CD4-positive, alpha-beta T cell (primary cell): ENCODE measurements at places on chromosomes 5 and 9.

DNA sequence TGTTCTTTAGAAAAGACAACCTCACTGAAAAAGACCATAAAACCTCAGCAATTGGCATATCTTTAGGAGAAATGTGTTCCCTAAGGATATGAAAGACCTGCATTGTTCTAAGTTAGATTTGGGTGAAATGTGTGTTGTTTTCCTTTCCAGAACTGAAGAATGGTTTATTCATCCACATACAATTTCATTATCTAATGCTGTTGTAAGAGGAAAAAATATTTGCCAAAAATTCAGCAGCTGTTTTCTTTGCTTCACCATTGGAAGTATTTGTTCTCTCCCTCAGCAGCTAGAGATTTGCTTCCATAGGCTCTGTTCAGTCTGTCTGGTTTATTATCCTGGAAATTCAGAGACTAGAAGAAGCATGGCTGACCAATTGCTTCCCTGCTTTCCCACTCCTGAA, 150.9 kb downstream of the ISOC1 start:
- H3K27me3 ChIP-seq = no peaks in the 10 kb centered on the region
- no peaks in the 10 kb centered on the region for H3K4me1 ChIP-seq
- H3K36me3 ChIP-seq = no peaks in the 10 kb centered on the region
- H3K4me3 ChIP-seq = no peak overlapping the region
- no peak overlapping the region for H3K27ac ChIP-seq

GRCh38 chr5:32975656-32976375, 264.7 kb downstream of the NPR3 start:
- H3K4me1 ChIP-seq = no peaks in the 10 kb centered on the region
- no peak for DNase-seq
- no peak overlapping the region for H3K4me3 ChIP-seq
- no peaks in the 10 kb centered on the region for H3K27me3 ChIP-seq
- H3K27ac ChIP-seq = no peak overlapping the region

DNA sequence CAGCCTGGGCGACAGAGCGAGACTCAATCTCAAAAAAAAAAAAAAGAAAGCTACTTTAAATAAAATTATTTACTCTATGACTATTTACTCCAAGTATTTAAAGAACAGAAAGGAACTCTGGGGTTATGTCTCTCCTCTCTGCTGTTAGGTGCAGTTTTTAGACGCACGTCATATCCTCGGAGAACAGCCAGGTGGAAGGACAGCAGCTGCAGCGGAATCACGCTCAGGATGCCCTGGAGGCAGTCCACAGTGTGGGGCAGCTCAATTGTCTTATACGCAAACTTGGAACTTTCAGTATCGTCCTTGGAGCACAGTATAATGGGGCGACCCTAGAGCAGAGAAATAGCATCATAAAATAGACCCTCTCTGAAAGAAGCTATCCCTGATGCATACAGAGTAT, 10.4 kb upstream of the MAPK9 start:
- no peak for DNase-seq
- H3K27me3 ChIP-seq = no peaks in the 10 kb centered on the region
- no peak overlapping the region for H3K4me3 ChIP-seq
- H3K36me3 ChIP-seq = no peaks in the 10 kb centered on the region
- H3K27ac ChIP-seq = no peak overlapping the region
- no peaks in the 10 kb centered on the region for H3K4me1 ChIP-seq

GRCh38 chr5:61389609-61390008, 57.6 kb downstream of the ZSWIM6 start:
- peaks cover 4% of the 10 kb centered on the region for H3K36me3 ChIP-seq
- no peak overlapping the region for H3K4me3 ChIP-seq
- no peaks in the 10 kb centered on the region for H3K27me3 ChIP-seq
- no peaks in the 10 kb centered on the region for H3K4me1 ChIP-seq
- no peak for DNase-seq

- H3K27ac ChIP-seq = no peak overlapping the region
- no peaks in the 10 kb centered on the region for H3K4me1 ChIP-seq
- DNase-seq = no peak
- H3K4me3 ChIP-seq = no peak overlapping the region
- no peaks in the 10 kb centered on the region for H3K27me3 ChIP-seq
- H3K36me3 ChIP-seq = no peaks in the 10 kb centered on the region
Measured at GRCh38 chr5:15080219-15080618, 208.6 kb upstream of the ANKH start.

DNA sequence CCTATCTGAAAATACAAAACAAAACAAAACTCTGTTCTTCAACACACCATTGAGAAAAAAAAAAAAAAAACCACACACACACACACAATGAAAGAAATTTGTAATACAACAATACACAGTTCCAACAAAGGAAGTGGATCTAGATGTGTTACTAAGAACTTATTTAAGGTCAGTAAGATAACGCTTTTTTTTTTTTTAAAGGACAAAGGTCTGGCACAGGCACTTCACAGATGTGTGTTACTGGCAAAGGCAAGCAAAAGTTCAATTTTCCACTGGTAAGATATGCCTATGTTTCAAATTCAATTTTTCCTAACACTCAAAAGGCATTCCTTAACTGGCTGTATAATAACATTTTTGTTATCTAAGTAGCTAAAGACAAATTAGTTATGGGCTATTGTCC, 3.6 kb downstream of the RFK start:
- peaks cover 25% of the 10 kb centered on the region for H3K4me1 ChIP-seq
- H3K36me3 ChIP-seq = peaks cover 30% of the 10 kb centered on the region
- no peak overlapping the region for H3K27ac ChIP-seq

DNA sequence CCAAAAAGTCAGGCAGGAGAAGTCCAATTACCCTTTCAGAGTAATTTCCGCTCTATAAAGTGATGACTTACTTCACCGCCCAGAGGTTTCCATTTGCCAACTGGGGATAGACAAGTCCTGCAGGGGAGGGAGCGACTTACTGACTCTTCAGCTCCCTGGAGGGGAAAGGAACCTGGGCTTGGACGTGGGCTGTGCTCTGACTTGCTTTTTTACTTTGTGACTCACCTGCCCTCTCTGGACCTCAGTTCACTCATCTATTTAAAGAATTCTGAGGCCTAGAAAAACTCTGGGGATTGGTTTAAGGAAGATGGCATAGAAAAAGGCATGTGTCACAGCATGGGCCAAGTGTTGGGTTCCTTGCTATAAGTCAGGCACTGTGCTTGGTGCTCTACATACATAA, 180.4 kb upstream of the TRIM32 start:
- no peak overlapping the region for H3K27ac ChIP-seq
- no peak overlapping the region for H3K4me3 ChIP-seq

GRCh38 chr5:74212336-74212735, 428.2 kb downstream of the ENC1 start:
- no peaks in the 10 kb centered on the region for H3K4me1 ChIP-seq
- no peak overlapping the region for H3K27ac ChIP-seq
- H3K27me3 ChIP-seq = no peaks in the 10 kb centered on the region
- no peak for DNase-seq
- H3K36me3 ChIP-seq = no peaks in the 10 kb centered on the region

DNA sequence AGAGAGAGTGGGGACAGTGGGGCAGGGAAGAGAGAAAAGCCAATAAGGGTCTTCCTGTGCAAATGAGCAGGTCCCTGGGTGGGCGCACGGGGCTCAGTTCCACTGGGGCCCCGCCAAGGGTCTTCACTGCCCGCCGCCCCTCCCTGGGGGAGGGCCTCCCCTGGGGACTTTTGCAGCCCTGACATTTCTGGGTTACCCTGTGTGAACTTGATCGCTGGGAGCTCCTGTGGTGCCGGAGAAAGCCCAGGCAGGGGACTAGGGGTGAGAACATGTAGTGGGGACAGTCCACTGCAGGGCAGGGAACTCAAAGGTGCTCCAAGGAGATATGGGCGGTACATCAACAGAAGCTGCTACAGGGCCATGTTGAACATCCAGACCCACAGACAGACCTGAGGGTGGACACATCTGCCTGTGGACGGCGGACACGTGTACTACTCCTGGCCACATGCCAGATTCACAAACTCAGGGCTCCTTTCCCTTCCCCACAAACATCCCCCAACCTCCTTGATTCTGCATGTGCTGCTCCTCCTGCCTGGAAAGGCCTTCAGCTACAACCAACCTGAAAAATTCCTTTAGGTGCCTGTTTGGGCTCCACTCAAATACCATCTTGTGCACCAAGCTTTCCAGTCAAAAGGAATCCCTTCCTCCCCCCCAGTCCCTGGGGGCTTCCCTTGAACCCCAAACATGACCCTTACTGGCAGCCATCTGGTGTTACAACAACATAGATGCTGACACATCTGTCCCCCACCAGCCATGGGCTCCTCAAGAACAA, 43.0 kb upstream of the NEK6 start:
- H3K4me3 ChIP-seq = no peak overlapping the region
- no peak overlapping the region for H3K27ac ChIP-seq
- H3K36me3 ChIP-seq = no peaks in the 10 kb centered on the region
- H3K27me3 ChIP-seq = no peaks in the 10 kb centered on the region

DNA sequence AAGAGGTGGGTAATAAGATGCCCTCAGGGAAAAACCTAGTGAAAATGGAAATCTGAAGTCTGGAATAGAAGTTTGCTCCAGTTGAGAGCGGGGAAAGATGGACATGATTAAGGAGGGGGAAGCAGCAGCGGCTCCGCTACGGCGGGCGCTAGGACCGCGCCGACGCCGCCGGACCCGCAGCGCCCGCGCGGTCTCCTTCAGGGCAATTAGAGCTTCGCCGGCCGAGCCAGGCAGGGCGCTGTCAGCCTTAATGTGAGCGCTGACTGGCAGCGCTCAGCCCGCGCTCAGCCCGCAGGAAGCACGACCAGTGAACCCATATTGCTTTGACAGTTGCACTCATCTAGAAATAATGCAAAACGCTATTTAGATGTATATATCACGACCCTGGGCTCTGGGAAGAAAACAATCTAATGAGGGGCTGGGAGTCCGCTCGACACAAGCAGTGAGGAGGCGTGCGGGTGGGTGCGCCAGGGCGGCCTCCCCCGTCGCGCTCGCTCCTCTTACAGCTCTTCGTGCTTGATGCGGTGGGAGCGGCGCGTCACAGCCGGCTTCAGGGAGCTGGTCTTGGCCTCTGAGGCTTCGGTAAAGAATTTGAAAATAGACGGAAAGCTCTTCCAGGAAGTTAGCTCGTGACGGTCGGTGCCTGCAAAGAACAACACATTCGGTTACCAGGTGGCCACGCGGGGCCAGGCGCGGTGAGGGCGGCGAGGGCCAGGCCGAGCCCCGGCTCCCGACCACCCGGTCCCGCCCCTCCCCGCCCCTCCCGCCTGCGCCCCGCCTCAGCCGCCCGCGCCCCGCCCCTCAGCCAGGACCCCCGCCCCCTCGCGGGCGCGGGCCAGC, 37.7 kb downstream of the NR2F1 start:
- H3K27ac ChIP-seq = no peak overlapping the region
- peak overlapping the region; percentile 64 for H3K4me3 ChIP-seq
- H3K4me1 ChIP-seq = peaks cover 21% of the 10 kb centered on the region
- no peaks in the 10 kb centered on the region for H3K36me3 ChIP-seq
- peaks cover 8% of the 10 kb centered on the region for H3K27me3 ChIP-seq
- no peak for DNase-seq

GRCh38 chr5:128174951-128175350, 91.4 kb downstream of the SLC12A2 start:
- H3K4me1 ChIP-seq = no peaks in the 10 kb centered on the region
- no peak overlapping the region for H3K4me3 ChIP-seq
- DNase-seq = no peak
- no peaks in the 10 kb centered on the region for H3K27me3 ChIP-seq
- peaks cover 6% of the 10 kb centered on the region for H3K36me3 ChIP-seq
- no peak overlapping the region for H3K27ac ChIP-seq

DNA sequence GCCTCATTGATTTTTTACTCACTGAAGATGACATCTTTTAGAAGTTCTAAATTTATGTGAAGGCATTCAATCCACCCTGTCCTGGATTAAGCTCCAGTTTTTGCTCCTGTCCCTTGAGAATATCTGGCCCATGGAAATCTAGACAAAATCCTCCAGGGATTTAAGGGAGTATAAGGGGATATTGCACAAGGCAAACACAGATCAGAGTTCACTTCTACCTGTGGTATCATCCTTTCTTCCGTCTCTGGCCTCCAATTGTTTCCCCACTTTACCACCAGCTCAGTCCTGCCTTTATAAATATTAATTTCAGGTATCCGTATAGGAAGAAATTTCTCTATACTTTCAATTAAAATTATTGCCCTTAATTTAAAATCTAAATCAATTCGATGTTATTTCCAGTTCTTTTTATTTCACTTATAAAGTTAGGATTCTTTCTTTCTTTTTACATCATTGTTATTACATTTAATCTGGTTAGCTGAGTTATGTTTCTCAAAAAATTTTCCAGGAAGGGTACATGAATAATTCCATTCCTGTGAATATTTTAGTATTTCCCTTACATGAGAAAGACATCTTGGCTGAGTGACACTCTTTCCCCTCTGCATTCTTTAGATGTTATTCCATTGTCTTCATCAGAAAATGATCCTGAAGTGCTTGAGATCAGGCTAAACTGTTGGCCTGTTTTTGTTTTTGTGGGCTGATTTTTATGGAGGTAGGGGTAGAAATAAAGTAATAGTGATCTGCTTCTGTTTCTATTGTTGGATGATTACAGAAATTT, 194.3 kb upstream of the MAP3K1 start:
- H3K36me3 ChIP-seq = no peaks in the 10 kb centered on the region
- peaks cover 17% of the 10 kb centered on the region for H3K4me1 ChIP-seq
- no peak overlapping the region for H3K4me3 ChIP-seq
- DNase-seq = no peak
- no peak overlapping the region for H3K27ac ChIP-seq

DNA sequence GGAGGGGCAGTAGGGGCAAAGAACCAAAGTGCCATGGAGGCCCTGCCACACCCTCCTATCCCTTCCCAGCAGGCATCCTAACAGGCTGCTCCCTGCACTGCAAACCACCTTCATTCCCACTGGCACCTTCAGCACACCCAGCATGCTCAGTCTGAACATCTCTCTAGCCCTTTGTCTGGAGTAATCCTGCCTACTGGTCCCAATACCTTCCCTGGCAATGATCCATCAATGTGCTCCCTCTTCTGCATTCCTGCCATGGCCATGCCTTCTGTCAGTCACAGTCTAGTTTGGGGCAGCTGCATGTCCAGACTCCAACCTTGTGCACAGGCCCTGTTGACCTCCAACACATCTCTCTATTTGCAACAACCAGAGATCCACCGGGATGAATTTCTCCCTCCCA, 4.9 kb downstream of the MACROH2A1 start:
- H3K36me3 ChIP-seq = peaks cover 31% of the 10 kb centered on the region
- peaks cover 72% of the 10 kb centered on the region for H3K4me1 ChIP-seq
- no peak overlapping the region for H3K4me3 ChIP-seq
- H3K27ac ChIP-seq = no peak overlapping the region
- H3K27me3 ChIP-seq = no peaks in the 10 kb centered on the region
- DNase-seq = no peak

GRCh38 chr5:150066901-150067396, 19.4 kb downstream of the CSF1R start:
- H3K4me1 ChIP-seq = peaks cover 6% of the 10 kb centered on the region
- H3K4me3 ChIP-seq = no peak overlapping the region
- H3K36me3 ChIP-seq = no peaks in the 10 kb centered on the region
- DNase-seq = peak; percentile 19
- no peak overlapping the region for H3K27ac ChIP-seq

GRCh38 chr5:13932011-13932410, 12.5 kb downstream of the DNAH5 start:
- no peaks in the 10 kb centered on the region for H3K4me1 ChIP-seq
- H3K4me3 ChIP-seq = no peak overlapping the region
- no peak overlapping the region for H3K27ac ChIP-seq
- DNase-seq = no peak
- no peaks in the 10 kb centered on the region for H3K27me3 ChIP-seq
